ENCODE measurements at places on chromosomes 1 and 21. TPM values are rescaled to one million over a fixed set of nuclear protein-coding genes. Genes with fewer than 3 reads are reported as not detected.

The NEXN gene
- 10.6 TPM for total RNA-seq

The HMCN1 gene
- total RNA-seq, result 6.9 TPM

The KIF26B gene
- 0.45 TPM for total RNA-seq

The NECTIN4 gene
- total RNA-seq, result 0.09 TPM

The VASH2 gene
- total RNA-seq, result 0.94 TPM

DNA sequence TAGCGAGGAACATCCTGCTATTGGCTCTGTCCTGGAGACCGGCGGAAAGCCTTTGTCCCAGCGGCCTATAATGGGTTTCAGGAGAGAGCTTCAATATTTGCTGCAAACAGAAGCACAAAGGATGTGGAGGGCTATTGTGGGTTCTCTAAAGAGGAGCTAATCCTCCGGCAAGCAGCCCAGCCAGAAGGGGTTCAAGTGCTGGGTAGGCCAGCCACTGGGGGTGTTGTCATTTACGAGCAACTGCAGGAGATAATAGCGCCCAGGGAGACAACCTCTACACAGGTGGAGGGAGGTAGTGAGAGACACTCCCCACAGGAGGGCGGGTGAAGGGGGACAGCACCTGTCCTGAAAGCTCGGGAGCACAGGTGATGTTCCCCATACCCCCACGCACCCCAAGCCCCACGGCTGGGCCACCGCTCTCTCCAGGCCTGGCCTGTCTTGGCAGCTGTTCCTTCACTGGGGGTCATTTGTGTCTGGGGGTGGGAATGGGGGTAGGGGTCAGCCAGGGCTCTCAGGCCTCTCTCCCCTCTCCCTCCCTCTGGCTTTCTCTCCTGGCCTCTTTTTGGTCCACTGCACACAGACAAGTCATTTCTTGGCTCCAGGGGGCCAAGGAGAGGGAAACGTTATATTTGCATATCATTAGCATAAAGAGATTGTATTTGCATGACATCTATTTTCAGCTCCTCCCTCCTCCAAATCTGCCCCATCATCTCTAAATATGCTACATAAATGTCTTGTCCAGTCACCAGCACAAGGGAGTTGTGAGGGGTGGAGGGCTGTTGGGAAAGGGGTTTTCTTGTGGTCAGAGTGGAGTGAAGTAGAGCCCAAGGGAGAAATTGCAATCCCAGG, 22.0 kb upstream of the SLC26A9 start:
- no peak for DNase-seq

DNA sequence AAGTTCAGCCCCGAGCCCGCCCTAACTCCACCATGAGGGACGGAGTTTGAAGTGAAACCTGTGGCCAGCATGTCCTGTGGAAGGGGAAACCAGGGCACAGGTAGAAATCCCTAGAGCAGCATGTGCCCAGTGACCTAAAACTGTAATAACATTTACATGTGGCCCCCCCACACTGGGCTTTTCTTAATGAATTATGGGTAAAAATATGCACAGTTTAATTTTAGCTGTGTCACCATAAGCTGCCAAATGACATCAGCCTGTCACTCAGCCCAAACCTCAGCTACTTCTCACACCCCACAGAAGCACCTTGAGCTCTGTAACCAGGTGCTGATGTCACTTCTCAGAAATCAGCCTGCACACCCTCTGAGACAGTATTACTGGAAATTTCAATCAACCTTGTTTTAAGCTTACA, 50.0 kb upstream of the SLC19A1 start:
- DNase-seq, result peak; percentile 18

- no peak for DNase-seq
These were observed 1.1 kb upstream of the PRRX1 start for GRCh38 chr1:170662561-170663403.

GRCh38 chr1:57131701-57132394, 166.0 kb upstream of the C8B start:
- no peak for DNase-seq

DNA sequence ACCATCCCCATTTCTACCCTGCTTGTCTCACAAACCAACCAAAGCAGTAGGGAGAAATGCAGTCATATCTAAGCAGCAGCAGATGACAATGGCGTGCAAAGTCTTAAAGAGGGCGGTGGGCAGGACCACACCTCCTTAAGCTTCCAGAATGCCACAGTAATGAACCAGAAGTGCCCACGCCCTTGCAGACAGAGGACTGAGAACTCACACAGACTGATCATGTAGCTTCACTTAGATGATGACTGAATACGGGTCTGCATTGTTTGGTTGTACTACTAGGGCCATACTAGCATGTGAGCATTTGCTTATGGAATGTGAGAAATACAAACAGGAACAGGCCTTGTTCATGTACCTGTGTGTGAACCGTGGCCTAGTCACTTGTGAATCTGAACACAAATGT, 246.0 kb downstream of the RPS6KC1 start:
- DNase-seq, result no peak

- DNase-seq, result no peak
These were observed 205.7 kb upstream of the SAMSN1 start for GRCh38 chr21:14751602-14752344.
